ENCODE measurements at places on chromosomes 11 and 22. TPM values are rescaled to one million over a fixed set of nuclear protein-coding genes. Genes with fewer than 3 reads are reported as not detected.

DNA sequence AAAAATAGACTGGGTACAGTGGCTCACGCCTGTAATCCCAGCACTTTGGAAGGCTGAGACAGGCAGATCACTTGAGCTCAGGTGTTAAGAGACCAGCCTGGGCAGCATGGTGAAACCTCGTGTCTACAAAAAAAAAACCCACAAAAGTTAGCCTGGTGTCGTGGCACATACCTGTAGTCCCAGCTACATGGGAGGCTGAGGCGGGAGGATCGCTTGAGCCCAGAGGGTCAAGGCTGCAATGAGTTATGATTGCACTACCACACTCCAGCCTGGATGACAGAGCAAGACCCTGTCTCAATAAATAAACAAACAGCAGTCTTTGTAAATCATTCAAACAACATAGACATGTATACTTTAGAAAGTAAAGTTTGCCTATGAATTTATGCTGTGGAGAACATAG lies 2.5 kb downstream of the MOV10L1 start:
- no peak for DNase-seq

GRCh38 chr11:16997624-16998023 lies 16.6 kb downstream of the PLEKHA7 start:
- DNase-seq, result no peak

DNA sequence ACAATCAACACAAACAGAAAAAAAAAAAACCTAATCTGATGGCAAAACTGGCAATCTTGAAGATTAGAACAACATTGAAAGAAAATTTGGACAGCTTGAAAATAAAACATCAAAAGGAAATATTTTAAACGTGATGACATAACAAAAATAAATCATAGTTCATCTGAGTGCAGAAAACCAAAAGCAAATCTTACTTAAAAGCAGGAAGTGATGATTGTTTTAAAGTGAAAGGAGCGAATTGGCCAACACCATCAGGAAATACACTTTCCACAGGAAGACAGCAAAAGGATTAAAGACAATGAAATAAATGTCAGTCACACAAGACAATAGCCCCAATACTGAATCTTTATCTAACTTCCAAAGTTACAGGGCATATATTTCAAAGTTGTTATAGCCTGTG lies 696.5 kb upstream of the CHORDC1 start:
- no peak for DNase-seq

- no peak for DNase-seq
Measured at GRCh38 chr11:64144587-64145472, 21.1 kb downstream of the MACROD1 start.

DNA sequence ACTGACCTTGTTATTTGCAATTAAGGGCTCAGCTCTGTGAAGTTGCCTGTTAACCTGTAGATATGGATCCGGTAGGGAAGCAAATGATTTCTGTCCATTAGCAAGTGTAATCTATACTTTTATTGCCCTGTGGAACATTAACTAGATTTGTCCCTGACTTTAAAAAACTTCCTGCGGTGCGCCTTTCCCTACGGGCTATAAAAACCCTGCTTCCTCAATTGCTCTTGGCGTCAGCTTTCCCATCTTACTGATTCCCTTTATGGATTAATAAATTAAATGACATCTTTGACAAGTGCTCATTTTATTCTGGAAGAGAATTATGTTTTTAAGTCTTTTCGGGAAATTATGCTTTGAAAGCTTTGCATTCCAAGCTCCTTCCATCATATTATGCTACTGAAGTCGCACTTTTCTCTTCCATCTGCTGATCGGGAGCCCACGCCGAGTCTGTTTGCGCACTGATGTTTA lies 18.3 kb upstream of the CLMP start:
- DNase-seq, result no peak

DNA sequence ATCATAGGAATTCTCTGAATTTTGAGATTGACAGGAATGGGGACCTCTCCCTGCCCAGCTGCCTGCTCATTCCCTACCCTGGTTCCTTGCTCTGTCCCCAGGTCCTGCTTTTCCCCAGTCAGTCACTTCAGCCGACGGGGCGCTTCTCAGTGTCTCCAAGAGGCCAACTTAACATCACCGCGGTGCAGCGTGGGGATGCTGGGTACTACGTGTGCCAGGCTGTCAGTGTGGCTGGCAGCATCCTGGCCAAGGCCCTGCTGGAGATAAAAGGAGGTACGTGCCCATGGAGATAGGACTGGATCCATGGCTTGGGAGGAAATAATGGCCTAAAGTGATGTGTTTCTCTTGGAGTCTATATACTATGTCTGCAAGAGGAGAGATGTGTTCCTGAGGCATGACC lies 7.0 kb downstream of the ROBO3 start:
- DNase-seq, result no peak

DNA sequence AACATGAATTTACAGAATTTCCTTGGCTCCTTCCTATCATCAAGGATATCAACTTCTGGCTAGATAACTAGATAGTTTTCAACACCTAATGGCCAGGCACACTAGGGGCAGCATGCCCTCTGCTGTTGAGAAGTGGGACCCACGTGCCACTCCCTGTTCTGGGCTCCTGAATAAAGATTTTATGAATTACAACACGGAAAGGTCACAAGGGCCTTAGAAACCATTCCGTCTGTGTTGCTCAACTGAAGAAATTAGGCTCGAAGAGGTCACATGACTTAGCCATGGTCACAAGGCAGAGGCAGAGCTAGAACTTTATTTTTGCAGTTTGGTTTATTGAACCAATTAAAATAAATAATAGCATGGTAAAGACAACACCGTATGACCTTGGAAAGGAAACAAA lies 36.0 kb downstream of the PRCP start:
- peak; percentile 80 for DNase-seq

DNA sequence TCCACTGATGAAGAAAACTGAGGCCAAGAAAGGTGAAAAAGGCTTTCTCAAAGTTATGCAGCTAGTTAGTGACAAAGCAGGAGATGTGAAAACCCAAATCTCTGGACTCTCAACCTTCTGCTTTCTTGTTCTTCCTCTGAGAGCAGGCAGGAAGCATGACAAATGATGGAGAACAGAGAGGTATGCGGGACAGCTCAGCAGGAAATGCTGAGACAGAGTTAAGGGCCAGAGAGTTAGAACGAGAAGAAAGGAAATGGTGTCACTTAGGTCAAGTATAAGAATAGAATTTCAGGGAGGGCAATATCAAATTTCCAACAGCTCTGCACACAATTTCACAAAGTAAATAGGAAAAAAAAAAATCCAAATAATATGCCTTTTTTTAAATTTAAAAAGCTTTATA lies 67.6 kb upstream of the ARHGAP42 start:
- peak; percentile 38 for DNase-seq

DNA sequence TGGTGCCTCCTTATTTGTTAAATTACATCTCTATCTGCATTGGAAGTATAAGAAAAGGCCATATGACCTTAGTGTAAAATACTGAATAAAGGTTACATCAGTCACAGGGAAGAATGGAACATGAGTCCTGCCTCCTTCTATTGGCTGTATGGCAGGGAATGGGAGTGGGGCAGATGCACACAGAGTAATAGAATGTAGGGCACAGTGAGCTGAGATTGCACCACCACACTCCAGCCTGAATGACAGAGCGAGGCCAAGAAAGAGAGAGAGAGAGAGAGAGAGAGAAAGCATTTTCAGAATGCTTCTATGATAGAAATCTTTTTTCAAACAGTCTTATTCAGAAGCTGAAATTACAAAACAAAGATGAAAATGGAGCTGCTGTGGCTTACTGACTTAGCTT lies 58.8 kb downstream of the SLN start:
- DNase-seq, result no peak

- DNase-seq, result peak; percentile 93
Measured at GRCh38 chr11:127017482-127017881, 16.9 kb upstream of the KIRREL3 start.

- no peak for DNase-seq
Measured at GRCh38 chr22:48711669-48712068, 1116.0 kb downstream of the BRD1 start.

DNA sequence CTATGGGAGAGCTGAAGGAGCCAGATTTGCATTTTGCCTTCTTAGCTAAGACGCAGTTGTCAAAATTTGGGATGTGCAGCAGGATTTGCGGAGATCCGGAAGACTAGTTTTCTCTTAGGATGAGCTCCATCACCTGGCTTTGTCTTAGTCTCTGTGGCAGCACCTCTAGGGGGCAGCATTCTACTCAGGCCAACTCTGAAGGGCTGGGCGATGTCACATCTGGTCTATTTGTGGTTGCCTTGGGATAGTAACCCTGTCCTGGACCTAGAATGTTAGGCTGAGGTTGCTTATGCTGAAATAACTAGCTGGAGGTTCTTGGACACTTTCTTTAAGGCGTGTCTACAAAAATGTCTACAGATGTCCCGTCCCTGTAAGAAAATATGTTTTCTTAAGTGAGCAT lies 116.2 kb downstream of the FAT3 start:
- DNase-seq, result peak; percentile 48

DNA sequence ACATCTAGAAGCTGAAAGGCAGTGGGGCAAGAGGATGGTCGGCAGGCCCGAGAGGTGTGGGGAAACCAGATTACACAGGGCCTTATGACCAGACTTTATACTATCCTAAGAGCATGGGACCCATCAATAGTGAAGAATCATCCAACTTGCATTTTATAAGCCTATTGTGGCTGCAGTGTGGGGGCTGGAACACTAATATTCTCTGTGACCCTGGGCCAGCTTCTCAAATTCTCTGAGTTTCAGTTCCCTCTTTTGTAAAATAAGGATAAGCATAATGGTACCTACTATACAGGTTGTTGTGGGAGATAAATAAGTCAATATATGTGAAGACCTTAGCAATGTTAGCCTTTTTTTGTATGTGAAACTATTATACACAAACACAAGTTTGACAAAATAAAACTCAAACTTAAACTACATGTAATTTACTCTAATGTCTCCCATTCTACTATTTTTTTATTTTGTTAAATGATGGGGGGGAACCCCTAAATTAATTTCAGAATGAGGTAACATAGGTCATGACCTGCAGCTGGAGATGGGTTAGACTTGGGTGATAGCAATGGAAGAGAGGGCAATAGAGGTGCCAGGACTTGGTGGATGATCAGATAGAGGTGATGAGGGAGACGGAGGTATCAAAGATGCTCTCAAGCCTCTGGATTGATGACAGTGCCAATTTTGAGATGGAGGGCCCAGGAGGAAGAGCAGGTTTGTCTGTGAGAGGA lies 30.1 kb downstream of the SMCO4 start:
- DNase-seq, result no peak

DNA sequence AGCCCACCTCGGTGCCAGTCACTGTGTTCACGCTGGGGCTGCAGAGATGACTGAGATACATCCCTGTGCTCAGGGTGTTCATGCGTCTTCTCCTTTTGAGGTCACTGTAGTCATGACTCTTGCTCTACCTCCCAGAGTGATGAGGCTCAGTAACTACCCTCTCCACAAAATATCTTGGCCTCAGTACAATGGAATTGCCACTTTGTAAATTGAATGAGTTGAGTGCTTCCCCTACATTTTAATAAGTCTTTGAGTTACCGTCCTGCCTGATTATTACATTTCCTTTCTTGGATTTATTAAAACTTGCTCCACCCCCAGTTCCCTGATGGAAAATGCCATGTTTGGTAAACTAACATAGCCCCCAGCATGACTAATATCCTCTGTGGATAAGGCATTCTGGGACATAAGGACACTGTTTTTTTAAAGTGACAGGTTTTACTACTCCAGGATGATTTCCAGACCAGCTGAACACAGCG lies 15.9 kb downstream of the PRSS23 start:
- DNase-seq, result peak; percentile 75

DNA sequence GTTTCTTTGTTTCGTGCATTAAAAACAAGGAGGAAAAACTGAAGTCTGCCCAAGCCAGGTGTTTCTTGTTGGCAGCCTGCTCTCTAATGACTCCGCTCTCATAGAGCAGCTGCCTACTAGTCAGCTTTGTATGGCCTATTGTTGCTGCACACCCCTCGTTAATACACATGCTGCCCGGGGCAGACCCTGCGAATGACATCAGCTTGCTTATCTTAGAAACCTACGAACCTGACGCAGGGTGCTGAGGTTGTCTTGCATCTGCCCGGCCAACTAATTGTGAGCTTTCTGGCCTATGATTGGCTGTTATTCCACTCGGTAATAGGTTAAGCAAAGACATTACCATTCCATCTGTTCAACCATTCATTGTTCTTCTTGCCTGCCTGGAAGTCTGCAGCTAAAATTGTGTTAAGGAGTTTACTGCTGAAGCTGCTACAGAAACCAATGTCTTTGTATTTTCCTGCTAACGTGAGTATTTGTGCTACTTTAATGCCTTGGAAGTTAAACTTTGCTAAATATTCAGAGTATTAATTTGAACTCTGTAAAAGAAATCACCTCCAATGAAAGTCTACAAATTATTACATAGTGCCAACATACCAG lies 37.5 kb downstream of the ZC3H12C start:
- peak; percentile 25 for DNase-seq

Gene CYP2D6
- not detected for total RNA-seq

Gene TSSK2
- not detected for total RNA-seq

Gene DTX4
- 1.2 TPM for total RNA-seq

Gene AIFM3
- not detected for total RNA-seq

Gene HEPACAM
- total RNA-seq, result not detected

Gene C22orf42
- not detected for total RNA-seq

Gene BATF2
- 0.19 TPM for total RNA-seq

Gene CDC42EP1
- total RNA-seq, result 52.9 TPM

Gene SPTBN2
- total RNA-seq, result 0.57 TPM

Gene PDXP
- total RNA-seq, result 45.1 TPM

Gene TESMIN
- total RNA-seq, result not detected

Gene FBLN1
- total RNA-seq, result 34.4 TPM

Gene TREH
- not detected for total RNA-seq
